ENCODE measurements at places on chromosomes 11 and 22. TPM values are rescaled to one million over a fixed set of nuclear protein-coding genes. Genes with fewer than 3 reads are reported as not detected.

DNA sequence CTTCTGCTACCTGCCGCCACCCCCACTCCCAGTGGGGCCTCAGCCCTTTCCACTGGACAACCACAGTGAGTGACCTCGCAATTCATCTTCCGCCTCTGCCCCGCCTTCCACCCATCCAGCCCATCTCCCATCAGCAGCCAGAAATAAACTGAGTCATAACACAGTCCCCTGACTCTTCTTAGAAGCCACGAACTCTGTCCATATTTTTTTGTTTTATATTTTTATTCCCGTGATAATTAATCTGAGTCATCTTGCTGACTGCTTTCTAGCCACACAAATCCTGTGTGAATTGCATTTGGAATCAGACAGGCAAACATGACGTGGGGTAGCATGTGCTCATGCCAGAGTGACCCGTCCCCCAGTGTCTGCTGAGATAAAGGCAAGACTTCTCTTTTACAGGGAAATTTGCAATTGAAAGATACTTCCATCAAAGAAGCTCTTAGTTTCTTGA is 7.0 kb downstream of the FADD start:
- DNase-seq: no peak

GRCh38 chr11:36375353-36376008 is 79.4 kb downstream of the PRR5L start:
- DNase-seq: no peak

GRCh38 chr11:71334191-71334590 is 81.8 kb upstream of the SHANK2 start:
- no peak for DNase-seq

DNA sequence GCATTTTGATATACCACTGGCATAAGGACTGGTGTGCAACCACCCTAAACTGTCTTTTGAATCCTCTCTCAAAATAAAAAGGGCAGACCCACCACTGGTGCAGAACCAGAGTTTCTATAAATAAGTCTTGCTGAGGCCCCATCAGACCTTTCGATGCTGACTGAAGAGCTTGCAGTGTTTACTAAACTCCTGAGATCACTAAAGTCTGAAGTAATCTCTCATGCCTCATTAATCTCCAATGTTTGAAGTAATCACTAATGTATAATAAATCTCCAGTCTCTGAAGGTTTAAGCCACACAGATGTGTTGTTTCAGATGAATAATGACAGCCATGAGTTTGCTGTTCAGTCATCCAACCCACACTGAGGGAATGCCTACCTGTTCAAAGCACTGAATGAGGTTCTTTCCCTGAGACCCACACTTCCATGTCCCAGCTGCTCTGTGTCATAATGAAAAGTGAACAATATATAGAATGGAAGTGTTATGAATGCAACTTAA is 50.6 kb upstream of the DEUP1 start:
- DNase-seq: peak; percentile 64

- DNase-seq: no peak
Measured at GRCh38 chr11:33881651-33882503, 10.0 kb downstream of the LMO2 start.

GRCh38 chr22:48677168-48677520 is 1150.5 kb downstream of the BRD1 start:
- DNase-seq: no peak

- DNase-seq: no peak
Measured at GRCh38 chr11:62108017-62108750, 15.6 kb upstream of the INCENP start.

DNA sequence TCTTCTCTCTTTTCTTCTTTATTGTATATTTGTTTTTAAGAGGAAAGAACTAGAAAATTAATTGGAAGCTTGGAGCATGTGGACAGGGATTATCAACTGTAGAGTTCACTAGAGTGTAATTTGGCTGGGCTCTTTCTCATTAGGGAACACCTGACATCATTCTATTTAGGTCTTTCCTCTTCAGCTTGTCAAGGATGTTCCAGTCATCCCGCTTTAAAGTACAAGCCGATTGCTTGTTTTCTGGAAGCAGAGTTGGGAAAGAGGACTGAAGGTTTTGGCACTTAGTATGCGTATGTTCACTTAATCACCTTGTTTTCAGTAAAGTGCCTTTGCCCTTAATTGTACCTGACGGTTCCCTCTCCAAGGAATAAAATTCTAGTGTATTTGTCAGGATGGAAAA is 111.6 kb downstream of the WNT11 start:
- DNase-seq: no peak

- no peak for DNase-seq
Measured at GRCh38 chr11:117281159-117281558, 10.0 kb upstream of the BACE1-AS start.

Gene SLC37A2
- polyA plus RNA-seq: 1.9 TPM

Gene ESAM
- 84.7 TPM for polyA plus RNA-seq

Gene SLC5A4
- polyA plus RNA-seq: 0.79 TPM

Gene HOATZ
- polyA plus RNA-seq: 0.04 TPM

Gene CABP7
- polyA plus RNA-seq: 0.14 TPM
